ENCODE measurements at places on chromosomes 1 and 21.

DNA sequence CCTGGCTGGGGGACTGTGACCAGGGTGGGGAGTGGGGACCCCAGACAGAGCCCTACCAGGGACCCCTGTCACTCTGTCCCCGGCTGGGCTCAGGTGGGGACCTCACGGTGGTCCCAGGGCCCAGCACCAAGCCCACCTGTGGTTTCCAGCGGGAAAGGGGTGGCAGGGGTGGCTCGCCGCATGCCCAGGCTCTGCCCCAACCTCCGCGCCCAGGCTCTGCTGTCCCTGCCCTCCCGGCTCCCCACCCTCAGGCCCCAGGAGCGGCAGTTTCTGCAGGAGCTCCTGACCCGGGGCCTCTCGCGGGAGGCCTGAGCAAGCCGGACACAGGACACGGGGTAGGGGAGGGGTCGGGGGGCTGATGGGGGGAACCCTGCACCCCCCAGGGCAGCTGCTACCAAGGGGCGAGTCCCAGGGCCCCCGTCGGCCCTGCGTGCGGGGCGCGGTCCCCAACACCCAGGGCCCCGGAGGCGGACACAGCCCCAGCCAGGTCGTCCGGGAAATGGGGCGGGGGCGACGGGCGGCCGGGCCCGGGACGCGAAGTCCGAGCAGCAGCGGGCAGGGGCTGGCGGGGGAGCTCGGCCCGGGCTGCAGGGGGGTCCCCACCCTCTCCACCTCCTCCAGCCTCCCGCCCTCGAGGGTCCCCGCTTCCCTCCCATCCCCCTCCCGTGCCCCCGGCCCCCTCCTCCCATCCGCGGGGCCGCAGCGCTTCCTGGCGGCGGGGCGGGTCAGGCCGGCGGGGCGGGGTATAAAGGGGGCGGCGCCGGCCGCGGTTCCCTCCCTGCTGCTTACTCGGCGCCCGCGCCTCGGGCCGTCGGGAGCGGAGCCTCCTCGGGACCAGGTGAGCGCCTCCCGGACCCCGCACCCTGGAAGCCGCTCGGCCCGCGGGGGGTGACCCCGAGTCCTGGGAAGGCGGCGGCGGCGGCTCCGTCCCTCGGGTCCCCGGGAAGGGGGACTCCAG lies at the start of gene COL6A2:
TSS of gene COL6A2 (plus strand) at position 777 of the 958 bp plus-strand sequence.
- peak; percentile 27 for DNase-seq

GRCh38 chr21:31592963-31593560 lies 66.4 kb upstream of the SOD1 start:
- DNase-seq, result no peak

GRCh38 chr21:46472246-46472645 lies 13.6 kb downstream of the DIP2A start:
- DNase-seq, result no peak

DNA sequence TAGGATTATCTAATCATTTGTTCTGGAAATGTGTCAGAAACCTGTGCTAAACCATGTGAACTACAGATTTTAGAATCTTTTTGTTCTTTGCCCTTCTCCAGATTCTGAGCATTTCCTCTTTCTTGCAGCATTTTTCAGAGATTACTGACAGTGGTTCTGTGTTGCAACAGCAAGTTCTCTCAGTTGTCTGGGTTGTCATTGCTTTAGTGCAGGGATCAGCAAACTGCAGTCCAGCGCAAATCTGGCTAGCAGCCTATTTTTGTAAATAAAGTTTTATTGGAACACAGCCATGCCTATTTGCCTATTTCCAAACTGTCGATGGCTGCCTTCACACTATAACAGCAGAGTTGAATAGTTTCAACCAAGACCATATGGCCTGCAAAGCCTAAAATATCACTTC lies 66.3 kb upstream of the LRRC8D start:
- no peak for DNase-seq

- DNase-seq, result no peak
These were observed 5.5 kb downstream of the TRAF5 start for GRCh38 chr1:211332036-211332616.

GRCh38 chr1:100400404-100400803 lies 48.1 kb downstream of the CDC14A start:
- DNase-seq, result peak; percentile 26

- DNase-seq, result no peak
These were observed 294.5 kb upstream of the GREM2 start for GRCh38 chr1:240906477-240906876.

- no peak for DNase-seq
These were observed 14.4 kb downstream of the SPOCD1 start for GRCh38 chr1:31801458-31801857.

DNA sequence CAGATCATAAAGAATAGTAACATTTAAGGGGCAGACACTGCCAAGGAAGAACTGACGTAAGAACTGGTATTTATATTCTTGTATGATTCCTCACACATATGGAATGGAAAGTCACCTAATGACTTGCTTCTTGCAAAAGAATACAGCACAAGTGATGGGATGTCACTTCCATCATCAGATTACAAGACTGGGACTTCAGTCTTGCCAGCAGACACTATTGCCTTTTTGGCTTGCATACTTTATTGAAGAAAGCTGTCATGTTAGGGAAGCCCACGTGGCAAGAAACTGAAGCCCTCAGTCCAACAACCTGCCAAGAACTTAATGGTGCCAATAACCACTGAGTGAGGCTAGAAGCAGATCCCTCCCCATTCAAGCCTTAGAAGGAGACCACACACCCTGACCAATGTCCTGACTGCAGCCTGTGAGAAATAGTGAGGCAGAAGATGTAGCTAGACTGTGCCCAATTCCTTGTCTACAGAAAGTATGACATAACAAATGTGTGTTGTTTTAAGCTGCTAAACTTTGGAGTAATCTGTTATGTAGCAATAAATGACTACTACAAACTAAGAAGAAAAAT lies 12.0 kb downstream of the EGLN1 start:
- DNase-seq, result peak; percentile 93

GRCh38 chr1:8533124-8533523 lies 215.2 kb downstream of the SLC45A1 start:
- DNase-seq, result no peak

DNA sequence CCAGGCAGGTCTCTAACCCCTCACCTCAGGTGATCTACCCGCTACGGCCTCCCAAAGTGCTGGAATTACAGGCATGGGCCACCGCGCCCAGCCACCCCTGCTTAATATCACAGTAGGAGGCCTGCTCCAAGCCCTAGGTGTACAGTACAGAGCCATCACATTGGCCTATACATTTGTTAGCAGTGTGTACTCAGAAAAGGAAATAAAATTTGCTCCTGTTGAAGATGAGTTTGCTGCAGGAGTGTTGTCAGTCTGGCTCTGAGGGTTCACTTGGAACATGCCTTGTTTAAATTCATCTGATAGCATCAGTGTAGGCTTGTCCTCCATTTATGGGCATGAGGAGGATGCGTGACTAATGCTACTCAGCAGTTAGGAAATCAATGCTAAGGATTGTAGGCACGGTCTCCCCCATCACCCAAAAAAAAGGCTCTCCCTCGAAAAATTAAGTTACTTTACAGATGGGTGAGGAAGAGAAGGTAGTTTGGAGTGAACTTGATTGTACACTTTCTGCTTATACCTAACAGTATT lies 4.6 kb upstream of the ENAH start:
- no peak for DNase-seq
